ENCODE measurements at places on chromosomes 1 and 21.

DNA sequence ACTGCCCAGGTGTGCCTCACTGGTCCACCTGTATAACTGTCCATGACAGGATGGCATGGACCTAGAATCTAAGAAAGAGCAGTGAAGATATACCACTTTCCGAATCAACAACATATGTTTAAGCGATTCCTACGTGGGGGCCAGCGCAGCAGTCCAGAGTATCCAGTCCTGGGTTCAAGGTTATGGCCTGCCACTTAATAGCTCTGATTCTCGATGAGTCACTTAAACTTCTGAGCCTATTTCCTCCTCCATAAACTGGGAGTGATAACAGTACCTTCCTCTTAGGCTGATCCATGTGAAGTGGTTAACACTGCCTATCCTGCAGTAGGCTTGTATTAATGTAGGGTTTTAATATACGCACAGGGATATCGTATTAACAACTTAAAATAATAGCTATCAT lies 2.8 kb downstream of the STPG1 start:
- DNase-seq: no peak

DNA sequence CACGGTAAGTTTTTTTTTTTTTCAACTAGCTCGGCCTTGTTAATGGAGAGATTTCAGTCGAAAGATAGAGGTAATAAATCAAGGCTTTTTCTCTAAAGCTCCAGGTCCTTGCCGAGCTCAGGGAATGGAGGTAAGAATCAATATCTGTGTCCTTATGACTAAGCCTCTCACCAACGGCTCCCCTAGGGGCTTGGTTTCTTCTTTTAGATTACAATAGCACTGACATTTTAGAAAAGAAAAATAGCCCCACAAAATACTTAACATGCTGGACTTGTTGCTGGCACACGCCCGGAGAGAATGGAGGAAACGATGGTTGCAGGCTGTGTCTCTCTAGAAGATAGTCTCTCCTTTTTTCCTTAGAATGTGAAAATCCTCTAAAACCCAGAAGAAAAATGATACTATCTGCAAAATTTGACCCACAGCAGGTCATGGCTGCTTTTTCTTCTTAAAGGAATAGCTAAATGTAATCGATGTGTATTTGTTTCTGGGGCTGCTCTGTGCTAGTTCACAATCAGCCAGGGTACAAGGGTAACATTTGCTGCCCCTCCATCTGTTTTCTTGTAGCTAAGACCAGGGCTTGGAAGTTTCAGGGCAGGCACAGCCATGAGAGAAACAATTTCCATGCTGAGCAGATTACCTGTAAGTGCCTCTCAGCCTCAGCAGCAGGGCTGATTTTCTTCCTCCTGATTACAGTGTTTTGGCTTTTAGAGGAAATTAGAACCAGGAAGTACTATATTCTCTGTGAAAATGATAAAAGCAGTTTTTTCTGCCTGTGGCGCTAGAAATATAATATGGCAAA lies 86.2 kb upstream of the GNG12 start:
- DNase-seq: peak; percentile 14

- DNase-seq: peak; percentile 20
Measured at GRCh38 chr1:20153000-20153418, 13.9 kb downstream of the PLA2G2F start.

DNA sequence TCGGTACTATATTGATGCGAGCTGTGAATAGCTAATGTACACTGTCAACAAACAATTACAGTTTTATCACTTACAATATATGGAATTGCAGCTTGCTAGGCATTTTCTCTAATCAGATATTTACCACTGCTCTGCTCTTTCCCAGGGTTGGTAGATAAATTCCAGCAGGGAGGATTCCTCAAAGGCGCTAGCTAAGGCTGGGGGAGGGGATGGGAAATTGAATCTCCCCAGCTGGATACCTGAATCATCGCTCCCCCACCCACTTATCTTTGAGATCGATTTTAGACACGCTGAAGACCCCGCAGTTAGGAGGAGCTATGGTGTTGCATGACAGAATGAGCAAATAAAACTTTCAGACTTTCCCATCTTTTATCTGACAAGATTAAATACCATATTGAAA lies 127.2 kb downstream of the CSMD2 start:
- no peak for DNase-seq

Data from DMS53 (cell line).